ENCODE measurements at places on chromosomes 13 and 19. TPM values are rescaled to one million over a fixed set of nuclear protein-coding genes. Genes with fewer than 3 reads are reported as not detected.

- DNase-seq: no peak
These were observed 40.3 kb upstream of the TFDP1 start for GRCh38 chr13:113544071-113544891.

DNA sequence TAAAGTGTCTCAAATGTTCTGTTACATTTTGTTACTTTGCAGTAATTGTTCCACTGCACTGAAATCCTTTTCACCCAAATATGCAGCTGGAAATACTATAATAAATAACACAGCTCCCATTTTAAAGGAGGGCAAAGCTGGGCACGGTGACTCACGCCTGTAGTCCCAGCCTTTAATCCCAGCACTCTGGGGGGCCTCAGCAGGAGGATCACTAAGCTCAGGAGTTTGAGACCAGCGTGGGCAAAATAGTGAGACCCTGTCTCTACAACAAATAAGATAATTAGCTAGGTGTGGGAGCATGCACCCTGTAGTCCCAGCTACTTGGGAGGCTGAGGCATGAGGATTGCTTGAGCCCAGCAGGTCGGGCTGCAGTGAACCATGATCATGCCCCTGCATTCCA is 7.5 kb upstream of the UBAC2 start:
- no peak for DNase-seq

Gene B3GNT3
- total RNA-seq: not detected

DNA sequence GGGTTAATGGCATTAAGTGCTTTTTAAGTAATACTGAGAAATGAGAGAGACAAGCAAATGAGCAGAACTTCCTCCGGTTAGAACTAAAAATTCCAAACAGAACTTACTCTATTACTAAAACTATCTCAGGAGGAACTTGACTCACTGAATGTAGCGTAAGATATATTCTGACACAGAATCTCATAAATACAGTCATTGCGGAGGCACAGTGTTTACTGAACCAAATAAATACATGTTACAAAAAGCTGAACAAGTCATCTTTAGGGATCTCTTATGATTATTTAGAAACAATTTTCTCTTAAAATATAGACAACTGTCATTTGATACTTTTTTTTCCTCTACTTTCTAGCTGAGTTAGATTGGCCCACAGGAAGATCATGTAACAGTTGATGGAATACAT is 283.1 kb downstream of the KLF12 start:
- DNase-seq: no peak

GRCh38 chr19:34767951-34768350 is 5.1 kb downstream of the ZNF599 start:
- no peak for DNase-seq

Gene PSG1
- not detected for total RNA-seq

Data from endothelial cell of umbilical vein (primary cell).